ENCODE measurements at places on chromosomes 16 and 17.

DNA sequence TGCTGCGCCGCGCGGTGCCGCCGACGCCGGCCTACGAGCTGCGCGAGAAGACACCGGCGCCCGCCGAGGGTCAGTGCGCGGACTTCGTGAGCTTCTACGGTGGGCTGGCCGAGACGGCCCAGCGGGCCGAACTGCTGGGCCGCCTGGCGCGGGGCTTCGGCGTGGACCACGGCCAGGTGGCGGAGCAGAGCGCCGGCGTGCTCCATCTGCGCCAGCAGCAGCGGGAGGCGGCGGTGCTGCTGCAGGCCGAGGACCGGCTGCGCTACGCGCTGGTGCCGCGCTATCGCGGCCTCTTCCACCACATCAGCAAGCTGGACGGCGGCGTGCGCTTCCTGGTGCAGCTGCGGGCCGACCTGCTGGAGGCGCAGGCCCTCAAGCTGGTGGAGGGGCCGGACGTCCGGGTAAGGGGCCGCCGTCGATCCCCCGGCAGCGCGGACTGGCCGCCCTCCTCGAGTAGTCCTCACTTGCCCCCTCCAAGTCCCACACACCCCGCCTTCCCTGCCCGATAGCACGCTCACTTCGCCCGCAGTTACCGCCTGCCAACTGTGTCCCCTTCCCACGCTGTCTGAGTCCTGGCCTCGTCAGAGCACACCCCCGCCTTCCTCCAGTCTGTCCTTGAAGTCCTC is 470 bp downstream of the MLYCD start:
- peak; percentile 70 for DNase-seq

DNA sequence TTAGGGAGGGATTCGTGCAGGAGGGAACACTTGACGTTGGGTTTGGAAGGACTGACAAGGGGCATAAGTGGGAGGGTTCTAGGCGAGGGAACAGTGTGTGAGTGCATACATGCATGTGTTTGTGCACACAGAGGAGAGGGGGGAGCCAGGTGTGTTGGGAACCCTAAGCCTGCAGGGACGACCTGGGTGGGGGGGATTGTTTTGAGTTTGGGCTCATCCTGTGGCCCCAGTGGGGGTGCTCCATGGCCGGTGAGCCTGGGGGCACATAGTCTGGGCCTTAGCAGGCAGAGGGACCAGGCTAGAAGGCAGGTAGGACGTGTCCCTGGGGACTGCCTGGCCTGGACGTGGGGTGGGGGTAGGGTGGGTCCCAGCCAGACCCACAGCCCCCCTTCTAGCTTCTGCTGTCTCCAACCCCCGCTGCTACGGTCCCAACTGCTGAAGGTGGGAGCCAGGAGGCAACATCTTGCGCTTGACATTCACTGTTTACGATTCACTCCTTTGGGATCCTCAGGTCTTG is 11.9 kb upstream of the RASD1 start:
- no peak for DNase-seq

DNA sequence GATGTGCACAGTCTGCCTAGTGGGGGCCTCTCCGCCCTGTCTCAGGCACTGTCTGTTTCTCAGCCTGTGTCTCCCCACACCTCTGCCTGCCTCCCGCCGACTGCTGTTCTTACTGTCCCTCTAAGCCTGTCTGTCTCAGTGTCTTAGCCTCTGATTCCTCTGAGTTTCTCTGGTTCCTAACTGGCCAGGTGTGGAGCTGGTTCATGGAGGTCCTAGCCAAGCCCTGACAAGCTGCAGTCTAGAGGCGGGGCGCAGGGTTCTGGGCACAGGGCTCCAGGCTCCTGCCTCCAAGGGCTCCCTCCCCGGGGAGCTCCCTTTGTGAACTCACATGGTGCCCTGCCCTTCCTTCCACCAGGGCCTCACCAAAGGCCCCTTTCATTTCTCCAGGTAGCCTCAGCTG is 19.4 kb downstream of the C17orf100 start:
- DNase-seq = no peak

DNA sequence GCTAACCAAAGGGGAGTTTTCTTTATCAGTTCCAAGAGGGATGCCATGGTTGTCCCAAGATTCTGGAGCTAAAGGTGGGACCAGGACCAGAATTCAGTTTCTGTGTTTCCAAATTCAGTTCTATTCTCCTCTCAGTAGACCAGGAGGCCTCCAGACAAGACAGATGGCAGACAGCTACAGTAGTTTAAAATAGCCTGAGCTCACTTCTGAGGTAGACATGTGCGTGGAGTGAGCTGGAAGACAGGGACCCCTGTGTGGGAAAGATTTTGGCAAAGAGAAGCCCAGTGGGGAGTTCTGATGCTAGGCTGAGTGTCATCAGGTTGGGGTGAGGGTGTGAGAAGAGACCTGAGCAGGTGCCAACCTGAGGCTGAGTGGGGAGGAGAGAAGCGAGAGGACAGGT is 95.4 kb downstream of the PRKCB start:
- no peak for DNase-seq

- DNase-seq = no peak
Observed at GRCh38 chr16:24297375-24297774, 41.2 kb downstream of the CACNG3 start.

DNA sequence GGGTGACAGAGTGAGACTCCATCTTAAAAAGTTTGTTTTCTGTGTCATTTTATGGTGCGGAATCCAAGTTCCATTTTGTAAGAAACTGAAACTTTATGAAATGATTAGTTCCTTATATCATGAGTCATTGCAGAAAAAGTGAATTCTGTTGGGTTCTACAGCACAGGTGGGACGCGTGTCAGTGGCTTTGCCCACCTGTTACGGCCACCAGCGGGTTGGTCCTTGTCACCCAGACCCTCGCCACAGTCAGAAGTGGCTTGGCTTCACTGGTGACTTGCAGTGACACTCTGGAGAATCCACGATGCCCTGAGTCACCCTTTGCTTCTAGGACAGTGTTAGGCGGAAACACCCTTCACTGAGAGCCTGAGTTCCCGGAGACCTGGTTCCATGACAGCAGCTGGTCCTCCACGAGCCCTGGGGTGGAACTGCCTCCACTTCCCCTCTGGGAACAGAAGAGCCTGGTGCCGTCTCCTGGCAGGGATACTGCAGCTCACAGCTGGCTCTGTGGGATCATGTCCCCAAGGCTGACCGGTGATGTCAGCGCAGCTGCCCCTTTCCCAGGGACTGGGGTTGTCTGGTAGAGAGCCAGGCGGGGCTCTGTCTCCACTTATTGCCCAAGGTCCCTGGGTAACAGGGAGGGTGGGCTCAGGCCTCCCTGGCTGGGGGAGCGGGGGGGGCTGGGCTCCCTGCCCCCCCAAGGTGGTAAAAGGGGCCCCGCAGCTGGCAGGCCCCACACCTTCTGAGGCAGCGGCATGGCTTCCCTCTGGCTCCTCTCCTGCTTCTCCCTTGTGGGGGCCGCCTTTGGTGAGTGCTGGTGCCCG is at the start of gene CTRB1:
CTRB1 (plus strand) TSS at position 733 of the 821 bp plus-strand sequence; CDS start at position 753, 20 bp downstream.
- DNase-seq = no peak

- no peak for DNase-seq
Observed at GRCh38 chr16:15958703-15959348, 9.4 kb downstream of the ABCC1 start.

DNA sequence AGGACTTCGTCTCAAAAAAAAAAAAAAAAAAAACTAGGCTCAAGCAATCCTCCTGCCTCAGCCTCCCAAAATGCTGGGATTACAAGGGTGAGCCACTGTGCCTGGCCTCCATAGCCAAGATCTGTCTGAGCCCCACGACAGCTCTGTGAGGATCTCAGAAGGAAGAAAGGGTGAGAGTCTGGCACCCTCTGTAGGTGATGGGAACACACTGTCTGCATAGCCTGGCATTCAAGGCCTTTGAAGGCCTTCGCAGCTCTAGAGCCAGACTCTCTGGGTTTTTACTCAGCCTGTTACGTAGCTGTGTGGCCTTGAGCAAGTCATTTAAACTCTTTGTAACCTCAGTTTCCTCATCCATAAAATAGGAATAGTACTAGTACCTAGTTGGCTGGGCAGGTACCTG is 6.3 kb upstream of the XPO6 start:
- peak; percentile 61 for DNase-seq

DNA sequence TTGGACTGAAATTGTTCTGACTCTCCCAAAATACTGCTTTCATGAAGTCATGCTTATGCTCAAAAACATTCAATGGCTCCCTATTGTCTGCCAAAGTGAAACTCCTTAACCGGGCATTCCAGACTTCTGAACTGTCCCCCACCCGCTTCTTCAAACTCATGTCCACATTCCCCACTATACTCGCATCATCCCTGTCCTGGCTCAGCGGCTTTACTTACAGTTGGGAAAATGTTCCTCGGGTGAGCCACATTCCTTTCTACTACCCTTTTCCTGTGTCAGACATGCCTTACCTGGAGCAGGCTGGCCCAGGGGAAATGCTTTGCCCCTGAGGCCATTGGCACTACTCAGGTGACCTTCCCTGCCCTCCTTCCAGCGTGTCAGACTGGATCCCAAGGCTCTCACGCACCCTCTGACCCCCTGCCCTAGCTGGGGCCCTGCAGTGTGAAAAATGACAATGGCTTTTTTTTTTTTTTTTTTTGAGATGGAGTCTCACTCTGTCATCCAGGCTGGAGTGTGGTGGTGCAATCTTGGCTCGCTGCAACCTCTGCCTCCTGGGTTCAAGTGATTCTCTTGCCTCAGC is 5.3 kb downstream of the CYGB start:
- DNase-seq = no peak

GRCh38 chr17:15741624-15742023 is 9.5 kb downstream of the TBC1D26 start:
- no peak for DNase-seq

DNA sequence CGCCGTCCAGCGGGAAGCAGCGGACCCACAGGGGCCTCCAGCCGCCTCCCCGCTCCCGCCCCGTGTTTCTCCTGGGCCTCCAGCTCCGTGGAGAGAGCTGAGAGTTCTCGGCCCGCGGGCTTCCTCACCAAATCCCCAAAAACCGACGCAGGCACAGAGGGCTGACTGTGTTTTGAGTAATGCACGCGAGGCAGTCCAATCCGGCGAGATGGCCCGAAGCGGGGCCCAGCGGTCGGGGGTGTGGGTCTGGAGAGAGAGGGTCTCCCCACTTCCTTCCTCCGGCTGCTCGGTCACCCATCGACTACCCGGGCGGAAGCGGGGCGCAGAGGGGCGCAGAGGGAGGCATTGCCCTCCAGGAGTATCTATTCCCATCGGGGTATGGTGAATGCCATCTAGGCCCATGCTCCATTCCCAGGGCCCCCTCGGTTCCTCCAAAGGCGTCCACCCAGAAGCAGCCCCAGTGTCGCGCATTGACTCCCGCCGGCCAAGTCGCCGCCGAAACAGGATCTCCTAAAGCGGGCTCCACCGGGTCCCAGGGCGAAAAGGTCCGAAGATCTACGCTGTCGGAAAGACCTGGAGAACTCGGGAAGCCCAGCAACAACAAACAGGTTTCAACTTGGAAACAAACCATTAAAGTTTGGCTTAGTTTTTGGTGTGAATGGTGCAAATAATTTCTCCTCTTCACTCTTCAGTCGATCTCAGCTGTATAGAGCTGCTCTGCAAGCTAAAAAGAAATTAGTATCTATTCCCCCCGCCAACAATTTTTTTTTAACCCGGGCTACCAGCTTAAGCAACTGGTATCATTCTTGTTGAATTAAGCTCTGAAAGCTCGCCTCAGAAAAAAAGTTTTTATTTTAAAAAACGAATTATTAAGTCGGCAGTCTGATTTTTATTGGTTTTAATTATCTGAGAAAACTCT is 19.2 kb upstream of the HOXB13 start:
- no peak for DNase-seq

DNA sequence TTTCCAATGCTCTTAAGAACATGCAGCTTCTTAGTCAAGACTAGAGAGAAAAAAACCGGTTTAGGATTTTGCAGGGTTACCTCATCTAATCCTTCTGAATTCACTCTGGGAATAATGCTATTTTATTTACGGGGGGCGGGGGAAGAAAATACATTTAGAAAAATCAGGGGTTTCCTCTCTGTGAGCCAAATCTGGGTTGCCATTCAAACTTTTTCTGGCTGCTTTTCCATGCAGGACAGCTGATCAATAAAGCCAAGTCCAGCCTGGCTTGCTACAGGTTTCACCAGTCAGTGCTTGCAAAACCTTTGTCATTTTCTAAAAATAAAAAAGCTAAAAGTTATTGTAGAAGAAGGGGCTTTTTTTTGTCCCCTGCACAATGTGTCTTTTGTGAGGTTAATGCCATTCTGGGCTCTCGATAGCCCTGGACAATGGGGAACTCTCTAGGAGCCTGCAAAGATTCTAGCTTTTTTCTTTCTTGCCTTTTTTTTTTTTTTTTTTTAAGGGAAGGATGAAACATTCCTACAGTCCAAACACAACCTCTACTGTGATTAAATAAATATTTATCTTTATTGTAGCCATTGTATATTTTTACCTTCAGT is 13.1 kb upstream of the ZFHX3 start:
- no peak for DNase-seq

GRCh38 chr17:334974-335481 is 17.6 kb downstream of the RPH3AL start:
- no peak for DNase-seq

DNA sequence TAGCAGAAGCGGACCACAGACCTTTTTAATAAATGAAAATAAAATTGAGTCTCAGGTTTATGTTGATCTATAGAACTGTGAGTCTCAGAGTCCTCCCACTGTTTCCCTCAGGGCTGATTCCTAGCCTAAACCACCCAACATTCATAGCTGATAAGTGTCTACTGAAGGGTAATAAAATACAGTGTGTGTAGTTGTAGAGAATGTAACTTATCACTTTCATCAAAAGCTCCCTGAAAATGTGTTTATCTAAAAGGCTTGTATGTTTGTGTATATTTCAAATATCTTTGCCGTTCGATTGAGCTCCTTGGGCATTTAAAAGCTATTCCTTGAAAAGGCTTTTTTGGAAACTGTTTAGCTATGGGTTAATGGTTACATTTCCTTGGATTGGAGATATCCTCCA is 740.3 kb upstream of the SOX9 start:
- no peak for DNase-seq

GRCh38 chr17:64216338-64217248 is 46.5 kb downstream of the TEX2 start:
- no peak for DNase-seq

GRCh38 chr17:8324923-8325322 is 14.7 kb upstream of the ODF4 start:
- DNase-seq = no peak

DNA sequence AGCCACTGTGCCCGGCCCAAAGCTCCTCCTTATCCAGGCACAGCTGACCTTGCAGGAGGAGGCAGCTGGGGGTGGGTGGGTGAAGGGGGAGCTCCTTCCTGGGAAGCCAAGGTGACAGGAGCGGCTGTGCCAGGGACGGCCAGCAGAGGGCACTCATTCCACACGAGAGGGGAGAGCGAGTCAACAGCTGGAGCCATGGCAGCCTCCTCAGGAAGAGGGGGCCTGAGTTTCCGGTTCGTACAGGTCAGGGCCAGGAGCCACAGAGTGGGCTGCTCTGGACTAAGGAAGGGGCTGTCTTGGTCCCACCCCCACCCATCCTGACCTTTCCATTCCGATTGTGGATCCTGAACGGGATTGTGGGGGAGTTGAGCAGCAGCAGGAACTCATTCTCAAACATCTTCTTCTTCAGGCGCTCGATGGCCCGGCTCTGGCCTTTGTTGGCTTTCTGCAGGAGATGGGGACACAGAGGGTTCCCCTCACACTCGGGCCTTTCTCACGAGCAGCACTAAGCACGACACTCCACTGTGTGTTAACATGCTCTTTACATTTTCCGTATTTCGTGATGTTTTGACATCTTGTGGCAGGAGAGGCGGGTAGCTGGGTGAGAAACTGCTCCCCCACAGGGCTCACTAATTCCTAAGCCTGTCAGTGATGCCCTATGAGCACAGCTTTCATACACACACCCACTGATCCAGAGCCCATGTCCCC is 61.6 kb downstream of the TIMM22 start:
- DNase-seq = peak; percentile 39

GRCh38 chr17:29628644-29629043 is 5.9 kb upstream of the CORO6 start:
- DNase-seq = no peak

Data from RKO (cell line).